ENCODE measurements at places on chromosomes 6 and 20. TPM values are rescaled to one million over a fixed set of nuclear protein-coding genes. Genes with fewer than 3 reads are reported as not detected.

GRCh38 chr6:132179955-132180354 lies 221.3 kb downstream of the MOXD1 start:
- no peaks in the 10 kb centered on the region for H3K4me1 ChIP-seq
- DNase-seq, result no peak
- no peak overlapping the region for H3K27ac ChIP-seq
- H3K27me3 ChIP-seq, result no peaks in the 10 kb centered on the region
- H3K4me3 ChIP-seq, result no peak overlapping the region

- no peak overlapping the region for H3K27ac ChIP-seq
- peaks cover 45% of the 10 kb centered on the region for H3K27me3 ChIP-seq
- no peak for DNase-seq
- H3K4me3 ChIP-seq, result no peak overlapping the region
- no peaks in the 10 kb centered on the region for H3K36me3 ChIP-seq
Measured at GRCh38 chr20:51154708-51155690, 132.1 kb upstream of the KCNG1 start.

GRCh38 chr6:133430530-133430929 lies 189.4 kb downstream of the EYA4 start:
- H3K4me1 ChIP-seq, result no peaks in the 10 kb centered on the region
- peaks cover 2% of the 10 kb centered on the region for H3K27me3 ChIP-seq
- no peaks in the 10 kb centered on the region for H3K36me3 ChIP-seq
- no peak overlapping the region for H3K27ac ChIP-seq
- H3K4me3 ChIP-seq, result no peak overlapping the region
- DNase-seq, result no peak

- H3K27me3 ChIP-seq, result no peaks in the 10 kb centered on the region
- no peak overlapping the region for H3K27ac ChIP-seq
- peaks cover 3% of the 10 kb centered on the region for H3K4me1 ChIP-seq
- no peaks in the 10 kb centered on the region for H3K36me3 ChIP-seq
- no peak overlapping the region for H3K4me3 ChIP-seq
- DNase-seq, result peak; percentile 30
Measured at GRCh38 chr20:51926670-51927305, 124.5 kb upstream of the SALL4 start.

- DNase-seq, result no peak
- no peaks in the 10 kb centered on the region for H3K36me3 ChIP-seq
- H3K27me3 ChIP-seq, result no peaks in the 10 kb centered on the region
- H3K27ac ChIP-seq, result no peak overlapping the region
- peaks cover 6% of the 10 kb centered on the region for H3K4me1 ChIP-seq
- no peak overlapping the region for H3K4me3 ChIP-seq
Measured at GRCh38 chr6:34684919-34685318, 11.6 kb downstream of the ILRUN start.

- H3K27ac ChIP-seq, result no peak overlapping the region
- H3K4me1 ChIP-seq, result peaks cover 11% of the 10 kb centered on the region
- H3K36me3 ChIP-seq, result no peaks in the 10 kb centered on the region
- H3K27me3 ChIP-seq, result peaks cover 4% of the 10 kb centered on the region
- H3K4me3 ChIP-seq, result no peak overlapping the region
Measured at GRCh38 chr6:157464653-157465535, 83.9 kb downstream of the ZDHHC14 start.

DNA sequence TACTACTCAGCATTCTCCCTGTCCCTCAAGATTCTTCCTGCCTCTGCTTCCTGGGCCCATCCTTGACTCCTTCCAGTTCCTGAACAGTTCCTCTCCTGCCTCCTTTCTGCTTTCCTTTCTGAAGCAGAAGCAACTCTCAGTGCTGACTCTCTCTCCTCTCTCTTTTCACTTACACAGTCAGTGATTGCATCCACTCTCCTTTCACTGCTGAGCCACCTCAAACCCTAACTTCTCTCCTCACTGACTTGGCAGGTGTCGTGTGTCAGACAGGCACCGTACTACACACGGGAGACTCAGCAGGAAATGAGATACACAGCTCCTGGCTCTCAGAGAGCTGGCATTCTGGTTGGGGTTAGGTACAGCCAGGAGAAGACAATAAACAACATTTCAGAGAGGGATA lies 5.6 kb downstream of the ABHD16A start:
- H3K27me3 ChIP-seq, result no peaks in the 10 kb centered on the region
- H3K27ac ChIP-seq, result no peak overlapping the region
- peaks cover 15% of the 10 kb centered on the region for H3K36me3 ChIP-seq
- peaks cover 12% of the 10 kb centered on the region for H3K4me1 ChIP-seq
- DNase-seq, result no peak

DNA sequence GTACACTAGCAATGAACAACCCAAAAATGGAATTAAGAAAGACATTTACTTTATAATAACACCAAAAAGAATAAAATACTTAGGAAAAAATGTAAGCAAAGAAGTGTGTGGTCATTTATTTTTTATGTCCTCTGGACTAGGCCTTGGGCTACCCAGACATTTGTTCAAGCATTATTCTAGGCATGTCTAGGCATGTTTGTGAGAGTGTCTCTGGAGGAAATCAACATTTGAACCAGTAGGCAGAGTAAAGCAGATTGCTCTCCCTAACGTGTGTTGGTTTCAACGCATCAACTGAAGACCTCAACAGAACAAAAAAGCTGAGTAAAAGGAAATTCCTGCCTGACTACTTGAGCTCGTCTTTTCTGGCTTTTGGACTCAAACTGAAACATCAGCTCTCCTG lies 84.5 kb downstream of the ANKEF1 start:
- no peak for DNase-seq
- H3K27me3 ChIP-seq, result no peaks in the 10 kb centered on the region
- no peak overlapping the region for H3K4me3 ChIP-seq
- peaks cover 14% of the 10 kb centered on the region for H3K4me1 ChIP-seq
- H3K27ac ChIP-seq, result no peak overlapping the region

- H3K4me1 ChIP-seq, result peaks cover 4% of the 10 kb centered on the region
- no peaks in the 10 kb centered on the region for H3K36me3 ChIP-seq
- DNase-seq, result no peak
- H3K27ac ChIP-seq, result no peak overlapping the region
- no peak overlapping the region for H3K4me3 ChIP-seq
Measured at GRCh38 chr6:150176659-150177058, 33.8 kb downstream of the PPP1R14C start.

GRCh38 chr6:157991067-157991432 lies 9.4 kb downstream of the SYNJ2 start:
- H3K4me1 ChIP-seq, result peaks cover 41% of the 10 kb centered on the region
- no peaks in the 10 kb centered on the region for H3K27me3 ChIP-seq
- H3K36me3 ChIP-seq, result no peaks in the 10 kb centered on the region
- H3K4me3 ChIP-seq, result no peak overlapping the region
- DNase-seq, result no peak

GRCh38 chr6:79832723-79833122 lies 114.6 kb downstream of the ELOVL4 start:
- H3K27ac ChIP-seq, result no peak overlapping the region
- H3K4me1 ChIP-seq, result no peaks in the 10 kb centered on the region
- H3K36me3 ChIP-seq, result no peaks in the 10 kb centered on the region
- no peaks in the 10 kb centered on the region for H3K27me3 ChIP-seq

DNA sequence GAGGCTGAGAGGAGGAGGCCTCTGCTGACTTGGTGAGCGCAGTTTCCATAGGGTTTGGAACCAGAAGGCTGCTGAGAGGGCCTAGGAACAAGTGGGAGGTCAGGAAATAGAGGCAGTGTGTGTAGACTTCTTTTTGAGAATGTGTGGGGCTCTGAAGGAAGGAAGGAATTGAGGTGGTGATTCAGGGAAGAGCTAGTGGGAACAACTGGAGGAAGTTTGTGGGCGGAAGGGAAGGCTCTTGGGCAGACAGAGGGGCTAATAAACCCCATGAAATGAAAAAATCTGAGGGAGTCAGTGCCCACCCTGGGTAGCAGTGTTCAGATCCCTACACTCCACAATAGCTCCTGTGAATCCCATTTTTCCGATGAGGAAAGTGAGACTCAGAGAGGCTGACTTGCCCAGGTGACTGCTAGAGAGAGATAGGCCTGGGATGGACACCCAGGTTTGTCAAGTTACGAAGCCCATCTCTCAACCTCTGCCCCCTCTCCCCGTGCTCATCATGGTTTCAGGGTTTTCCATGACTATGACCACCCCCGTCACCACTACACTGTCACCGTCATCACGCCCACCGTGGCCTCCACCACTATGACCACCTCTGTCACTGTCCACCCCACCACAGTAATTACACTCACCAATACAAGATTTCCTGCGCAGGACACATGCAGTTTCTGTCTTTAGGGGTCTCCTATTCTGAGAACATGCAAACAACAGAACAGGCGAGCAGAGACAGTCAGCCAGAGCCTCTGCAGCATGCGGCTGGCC lies 106.4 kb downstream of the MRPL14 start:
- H3K4me1 ChIP-seq, result peaks cover 14% of the 10 kb centered on the region
- H3K27me3 ChIP-seq, result no peaks in the 10 kb centered on the region
- no peak overlapping the region for H3K4me3 ChIP-seq
- no peak for DNase-seq

- no peak overlapping the region for H3K4me3 ChIP-seq
- H3K27ac ChIP-seq, result no peak overlapping the region
- peak; percentile 47 for DNase-seq
Measured at GRCh38 chr20:33689973-33690372, 3.8 kb upstream of the E2F1 start.

DNA sequence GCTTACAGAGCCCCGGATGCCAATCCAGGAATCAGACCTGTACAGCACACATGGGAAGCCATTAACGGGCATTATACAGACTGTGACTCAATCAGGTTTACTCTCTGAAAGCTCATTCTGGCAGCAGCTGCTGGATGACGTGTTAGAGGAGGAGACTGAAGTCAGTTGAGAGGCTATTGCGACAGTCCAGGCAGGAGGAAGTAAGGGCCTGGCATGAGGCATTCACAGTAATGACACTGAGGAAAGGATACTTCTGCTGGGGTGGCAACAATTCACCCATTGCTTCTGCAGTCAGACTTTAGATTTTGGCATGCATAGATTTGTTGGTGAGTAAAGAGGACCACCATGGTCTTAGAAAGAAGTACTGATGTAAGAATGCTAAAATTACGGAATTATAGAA lies 151.0 kb upstream of the HEY2 start:
- H3K27ac ChIP-seq, result no peak overlapping the region
- H3K36me3 ChIP-seq, result no peaks in the 10 kb centered on the region
- H3K27me3 ChIP-seq, result no peaks in the 10 kb centered on the region

DNA sequence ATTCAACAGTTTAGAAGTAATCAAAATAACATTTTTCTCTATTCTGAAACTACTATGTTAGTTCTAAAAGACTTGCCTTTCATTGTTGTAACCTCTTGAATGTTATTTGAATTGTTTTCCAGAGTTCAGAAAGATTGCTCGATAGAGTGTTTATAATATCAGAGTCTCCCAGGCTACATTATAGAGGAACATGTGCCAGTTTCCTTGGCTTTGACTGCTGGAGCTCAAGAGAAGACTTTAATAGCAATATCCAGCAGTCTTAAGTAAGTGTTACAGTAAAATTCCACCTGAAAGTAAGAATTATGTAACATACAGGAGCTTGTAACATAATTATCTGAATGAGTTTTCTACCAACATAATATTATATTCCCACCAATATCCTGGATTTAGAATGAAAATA lies 991.8 kb upstream of the ADGRB3 start:
- no peaks in the 10 kb centered on the region for H3K27me3 ChIP-seq
- no peak overlapping the region for H3K4me3 ChIP-seq
- DNase-seq, result no peak
- H3K36me3 ChIP-seq, result no peaks in the 10 kb centered on the region
- H3K4me1 ChIP-seq, result no peaks in the 10 kb centered on the region
- no peak overlapping the region for H3K27ac ChIP-seq

DNA sequence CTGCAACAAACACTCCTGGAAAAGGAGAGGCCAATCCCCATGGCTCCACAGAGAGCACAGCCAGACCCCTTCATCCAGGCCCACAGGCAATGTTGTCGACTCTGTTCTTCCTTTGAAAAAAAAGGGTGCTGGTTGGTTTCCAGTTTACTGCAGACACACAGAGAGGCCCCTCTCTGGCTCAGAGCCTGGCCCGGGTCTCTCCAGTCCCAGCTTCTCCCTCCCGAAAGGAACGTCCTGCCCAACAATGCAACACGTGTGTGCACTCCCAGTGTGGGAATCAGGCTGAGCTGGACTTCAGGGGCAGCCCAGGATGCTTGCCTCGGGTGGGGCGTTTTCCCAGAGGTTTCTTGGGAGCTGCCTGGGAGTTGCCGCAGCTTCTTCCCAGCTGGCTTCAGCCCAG lies 4.5 kb upstream of the NKAIN4 start:
- H3K36me3 ChIP-seq, result no peaks in the 10 kb centered on the region
- no peak overlapping the region for H3K27ac ChIP-seq
- DNase-seq, result no peak
- H3K27me3 ChIP-seq, result peaks cover 18% of the 10 kb centered on the region
- H3K4me1 ChIP-seq, result peaks cover 10% of the 10 kb centered on the region

DNA sequence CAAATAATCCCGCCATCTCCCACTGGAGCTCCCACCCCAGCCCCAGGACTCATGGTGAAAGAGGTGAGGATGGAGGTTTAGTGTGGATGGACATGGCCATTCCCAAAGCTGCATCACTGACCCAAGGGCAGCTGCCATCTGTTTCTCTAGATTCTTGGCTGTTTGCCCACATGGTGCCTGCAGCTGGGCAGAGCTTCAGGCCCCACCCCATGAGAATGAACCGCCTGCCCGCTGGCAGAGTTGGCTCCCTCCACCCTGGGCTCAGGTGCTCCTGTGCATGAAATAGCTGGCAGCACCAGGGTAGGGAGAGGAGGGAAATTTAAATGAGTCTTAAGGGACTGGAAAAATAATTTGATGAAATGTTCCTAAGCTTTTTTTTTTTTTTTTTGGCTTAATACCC lies 17.4 kb downstream of the SCML4 start:
- peaks cover 19% of the 10 kb centered on the region for H3K27me3 ChIP-seq
- no peak overlapping the region for H3K4me3 ChIP-seq
- H3K4me1 ChIP-seq, result no peaks in the 10 kb centered on the region

- no peaks in the 10 kb centered on the region for H3K27me3 ChIP-seq
- H3K4me3 ChIP-seq, result no peak overlapping the region
- no peaks in the 10 kb centered on the region for H3K36me3 ChIP-seq
- no peak overlapping the region for H3K27ac ChIP-seq
- H3K4me1 ChIP-seq, result no peaks in the 10 kb centered on the region
Measured at GRCh38 chr6:106773996-106774629, 144.7 kb downstream of the QRSL1 start.

DNA sequence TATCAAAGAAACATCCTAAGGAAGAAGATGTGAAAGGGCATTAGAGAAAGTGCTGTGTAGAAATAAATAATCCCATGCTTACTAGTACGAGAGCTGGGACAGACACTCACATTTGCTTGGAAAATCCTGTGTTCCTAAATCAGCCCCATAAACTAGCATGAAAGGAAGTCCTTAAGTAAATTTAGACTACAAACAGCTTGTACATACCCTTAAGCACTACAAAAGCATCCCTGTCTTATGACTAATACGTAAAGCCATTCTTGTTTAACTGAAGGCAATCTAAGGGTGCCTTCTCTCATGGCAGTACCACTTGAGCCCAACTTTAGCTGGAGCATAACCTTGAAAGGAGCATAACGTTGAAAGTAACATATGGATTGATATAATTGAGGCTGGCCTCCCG lies 15.4 kb upstream of the FOXQ1 start:
- H3K4me1 ChIP-seq, result no peaks in the 10 kb centered on the region
- H3K27ac ChIP-seq, result no peak overlapping the region
- no peaks in the 10 kb centered on the region for H3K36me3 ChIP-seq
- H3K27me3 ChIP-seq, result no peaks in the 10 kb centered on the region
- no peak for DNase-seq

Gene HDGFL1
- total RNA-seq, result not detected

Gene IL17F
- total RNA-seq, result not detected

Gene PLAGL1
- 20.3 TPM for total RNA-seq

Gene PTGIS
- total RNA-seq, result 1.9 TPM

Gene MRAP2
- total RNA-seq, result 0.20 TPM

Gene C6orf52
- total RNA-seq, result 2.9 TPM

Gene MYB
- total RNA-seq, result not detected

Gene KIAA0408
- 19.6 TPM for total RNA-seq

Gene C20orf204
- 0.99 TPM for total RNA-seq

Gene TRAPPC3L
- total RNA-seq, result not detected

Gene MMUT
- total RNA-seq, result 10.9 TPM
